ENCODE measurements at places on chromosomes 16 and 17. TPM values are rescaled to one million over a fixed set of nuclear protein-coding genes. Genes with fewer than 3 reads are reported as not detected.
A peak's percentile ranks its signal among the peaks of the same experiment; 100 is the strongest.

- DNase-seq: no peak
Observed at GRCh38 chr17:49388692-49389513, 25.8 kb downstream of the PHB1 start.

Gene TUBG2
- total RNA-seq: 120 TPM

Gene MYH3
- 3.9 TPM for total RNA-seq

DNA sequence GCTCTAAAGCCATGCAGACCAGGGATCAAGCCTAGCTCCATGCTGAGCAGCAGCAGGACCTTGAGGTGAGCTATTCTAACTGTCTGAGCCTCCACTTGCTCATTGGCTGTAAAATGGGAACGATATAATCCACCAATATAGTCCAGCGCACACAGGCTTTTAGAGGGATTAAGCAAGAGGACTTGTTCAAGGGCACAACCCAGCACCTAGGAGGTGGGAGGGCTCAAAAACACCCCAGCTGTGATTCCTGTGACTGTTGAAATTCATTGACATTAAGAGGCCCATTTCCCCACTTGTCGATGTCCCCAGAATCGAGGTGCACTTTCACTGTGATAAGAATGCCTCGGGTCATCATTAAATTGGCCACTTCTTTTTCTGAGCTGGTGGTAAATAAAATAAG lies 4.1 kb downstream of the USH1G start:
- DNase-seq: no peak

DNA sequence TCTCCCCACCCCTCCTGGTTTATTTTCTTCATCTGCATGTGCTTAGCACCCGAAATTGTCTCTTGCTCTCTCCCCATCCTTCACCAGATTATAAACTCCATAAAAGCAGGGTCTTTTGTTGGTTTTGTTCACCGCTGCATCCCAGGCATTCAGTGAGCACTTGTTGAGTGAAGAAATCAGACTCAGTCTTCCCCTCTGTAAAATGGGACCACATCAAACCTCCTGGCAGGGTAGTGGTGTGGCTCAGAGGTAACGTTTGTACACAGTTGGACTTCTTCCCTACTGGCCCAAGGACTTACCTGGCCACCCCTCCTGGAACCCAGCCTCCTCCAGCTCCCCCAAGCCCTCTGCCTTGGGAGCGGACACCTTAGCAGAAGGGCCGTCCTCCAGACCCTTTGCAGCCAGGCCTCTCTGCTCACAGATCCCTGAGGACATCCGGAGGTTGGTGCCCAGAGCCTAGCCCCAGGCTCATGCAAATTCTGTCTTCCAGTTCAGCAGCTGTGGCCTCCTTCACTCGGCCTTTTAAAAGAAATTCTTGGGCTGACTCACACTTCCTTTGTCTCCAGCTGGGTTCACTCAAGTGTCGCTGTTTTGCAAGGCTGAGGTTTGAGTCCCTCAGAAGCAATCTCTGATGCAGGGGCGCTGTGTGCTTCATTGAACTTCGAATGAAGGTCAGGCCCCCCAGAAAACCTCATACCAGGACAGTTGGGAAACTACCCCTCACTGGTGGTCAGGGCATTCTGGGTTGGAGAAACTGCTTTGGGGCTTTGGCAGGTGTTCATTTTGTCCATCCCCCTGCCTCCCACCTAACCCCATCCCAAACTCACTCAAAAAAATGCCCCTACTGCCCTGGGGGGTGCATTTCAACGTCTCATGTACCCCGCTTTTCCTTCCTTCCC lies 16.8 kb upstream of the RMI2 start:
- peak; percentile 10 for DNase-seq

Gene NPIPB8
- 6.8 TPM for total RNA-seq

- DNase-seq: no peak
Observed at GRCh38 chr17:44555099-44555498, 2.2 kb upstream of the FZD2 start.

DNA sequence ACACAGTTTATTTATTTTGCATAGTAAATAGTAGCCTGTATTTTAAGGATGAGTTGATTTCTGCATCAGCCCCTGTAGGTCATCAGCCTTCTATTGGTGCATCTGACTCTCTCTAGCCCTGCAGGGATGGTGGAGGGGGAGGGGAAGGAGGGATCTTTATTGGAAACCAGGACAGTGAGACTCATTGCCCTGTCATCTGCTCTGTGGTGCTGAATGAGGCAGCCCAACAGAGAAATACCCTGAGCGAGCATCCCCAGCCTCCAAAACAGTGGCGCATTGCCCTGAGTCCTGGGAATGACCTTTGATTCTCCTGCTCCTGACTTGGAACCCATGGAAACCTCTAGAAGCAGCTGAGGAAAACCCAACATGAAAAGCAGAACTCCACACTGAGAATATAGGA lies 45.5 kb upstream of the STH start:
- DNase-seq: no peak

GRCh38 chr17:67747681-67748235 lies 30.0 kb downstream of the NOL11 start:
- DNase-seq: no peak

DNA sequence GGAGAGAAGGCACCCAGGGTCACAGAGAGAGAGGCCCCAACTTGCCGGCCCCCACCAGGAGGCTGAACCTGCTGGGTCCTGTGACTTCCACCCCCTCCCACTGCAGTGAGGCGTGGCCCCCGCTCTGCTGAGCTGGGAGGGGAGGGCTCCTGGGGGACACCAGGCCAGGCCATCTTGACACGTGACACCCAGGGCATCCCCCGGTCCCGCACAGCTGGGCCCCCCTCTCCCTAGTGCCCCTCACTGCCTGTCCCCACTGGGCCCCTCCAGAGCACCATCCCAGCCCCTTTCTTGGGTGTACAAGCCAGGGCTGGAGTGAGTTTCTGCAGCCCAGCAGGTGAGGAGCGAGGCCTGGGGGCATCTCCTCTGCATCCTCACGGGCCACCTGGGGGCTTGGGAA lies 12.4 kb downstream of the UBALD1 start:
- no peak for DNase-seq
